ENCODE measurements at places on chromosomes 3 and 15. TPM values are rescaled to one million over a fixed set of nuclear protein-coding genes. Genes with fewer than 3 reads are reported as not detected.

Gene CLDN16
- not detected for total RNA-seq

Gene BBX
- total RNA-seq = 44.5 TPM

Gene HERC2
- 36.1 TPM for total RNA-seq

Gene AADACL2
- total RNA-seq = not detected

Gene CD86
- total RNA-seq = not detected

Gene RHOV
- not detected for total RNA-seq

Gene RBMS3
- total RNA-seq = 36.0 TPM

Gene CD80
- total RNA-seq = not detected

Gene CHRM5
- total RNA-seq = 0.06 TPM

Gene HIGD2B
- not detected for total RNA-seq

Gene SPPL2A
- total RNA-seq = 106 TPM

Gene SERPINI1
- total RNA-seq = 2.0 TPM

Gene TUSC7
- total RNA-seq = not detected

Gene LYZL4
- total RNA-seq = not detected

Gene PLSCR5
- total RNA-seq = not detected

Gene SLC7A14
- total RNA-seq = 0.06 TPM

Gene CLDN11
- 96.8 TPM for total RNA-seq

Gene HESX1
- 0.19 TPM for total RNA-seq

Gene LDHAL6B
- not detected for total RNA-seq

Gene GOLGA8S
- 0.39 TPM for total RNA-seq

Gene CCDC9B
- 0.44 TPM for total RNA-seq

Gene SLC24A5
- not detected for total RNA-seq

Gene PROK2
- not detected for total RNA-seq

Gene CAMP
- total RNA-seq = not detected

Gene SYNPR
- not detected for total RNA-seq

Gene ATP13A5
- not detected for total RNA-seq

Gene TGM5
- not detected for total RNA-seq
